ENCODE measurements at places on chromosomes 4 and X.

DNA sequence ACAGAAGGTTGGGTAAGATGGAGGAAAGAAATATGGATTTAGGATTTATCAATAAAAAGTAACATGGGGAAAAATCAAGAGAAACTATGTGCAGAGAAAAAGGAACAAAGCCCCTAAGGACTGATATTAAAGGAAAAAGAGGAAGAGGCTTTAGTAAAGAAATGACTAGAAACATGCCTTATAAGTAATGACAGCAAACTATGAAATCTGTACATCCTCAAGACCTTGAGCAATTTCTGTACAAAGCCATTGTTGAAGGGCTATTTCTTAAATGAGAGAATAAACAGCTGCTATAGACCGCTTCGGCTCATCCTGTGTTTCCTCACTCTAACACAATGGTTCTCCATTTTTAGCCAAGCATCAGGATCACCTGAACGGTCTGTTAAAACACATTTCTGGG, 180.3 kb upstream of the ATOH1 start:
- DNase-seq, result no peak

DNA sequence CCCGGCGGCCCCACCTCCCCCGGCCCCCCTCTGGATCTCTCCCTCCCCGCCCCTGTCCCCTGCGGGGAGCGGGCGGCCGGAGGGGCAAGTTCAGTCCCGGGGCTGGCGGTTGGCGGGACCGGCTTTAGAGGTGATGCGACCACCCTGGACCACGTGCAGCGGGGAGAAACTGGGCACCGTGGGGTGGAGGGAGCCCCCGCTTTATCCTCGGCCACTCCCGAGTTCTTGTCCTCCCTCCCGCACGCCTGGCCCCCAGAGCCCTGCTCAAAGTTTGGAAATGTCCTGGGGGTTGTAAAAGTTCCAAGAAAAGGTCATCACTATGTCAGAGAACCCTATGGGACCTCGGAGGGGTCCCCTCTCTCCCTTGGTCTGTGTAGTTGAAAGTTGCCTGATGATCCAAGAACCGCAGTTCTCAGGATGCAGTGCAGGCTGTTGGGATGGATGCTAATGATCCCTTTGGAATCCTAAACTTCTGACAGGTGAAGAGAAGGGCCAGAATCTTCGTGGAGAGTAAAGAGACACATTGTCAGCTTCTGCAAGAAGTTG, 411 bp upstream of the VEGFC start:
- no peak for DNase-seq

DNA sequence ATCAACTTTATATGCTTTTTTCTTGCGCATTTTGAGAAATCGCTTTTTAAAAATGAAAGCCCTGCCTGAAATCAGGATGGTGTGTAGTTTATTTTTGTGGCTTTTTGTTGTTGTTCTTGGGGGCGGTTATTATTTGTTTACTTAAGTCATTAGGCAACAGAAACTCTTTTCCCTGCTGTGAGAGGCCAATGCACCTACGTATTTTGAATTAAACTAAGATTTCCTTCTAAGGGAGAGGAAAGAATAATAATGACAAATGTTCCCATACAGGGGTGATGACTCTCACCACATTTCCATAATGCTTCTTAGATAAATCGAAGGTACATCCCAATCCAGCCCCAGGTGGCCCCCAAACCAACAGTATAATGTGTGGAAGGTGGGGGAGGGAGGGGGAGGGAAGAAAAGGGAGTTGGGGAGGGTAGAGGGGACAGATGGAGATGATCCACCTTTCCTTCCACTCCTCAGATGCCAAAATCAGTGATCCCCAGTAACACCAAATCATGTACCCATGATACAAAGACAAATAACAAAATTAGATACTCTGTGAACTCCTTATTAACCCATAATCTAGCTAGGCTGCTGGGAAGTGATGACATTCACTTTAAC, 39.6 kb downstream of the ZNF827 start:
- DNase-seq, result no peak

GRCh38 chr4:68316193-68316969, 33.5 kb downstream of the YTHDC1 start:
- DNase-seq, result no peak

DNA sequence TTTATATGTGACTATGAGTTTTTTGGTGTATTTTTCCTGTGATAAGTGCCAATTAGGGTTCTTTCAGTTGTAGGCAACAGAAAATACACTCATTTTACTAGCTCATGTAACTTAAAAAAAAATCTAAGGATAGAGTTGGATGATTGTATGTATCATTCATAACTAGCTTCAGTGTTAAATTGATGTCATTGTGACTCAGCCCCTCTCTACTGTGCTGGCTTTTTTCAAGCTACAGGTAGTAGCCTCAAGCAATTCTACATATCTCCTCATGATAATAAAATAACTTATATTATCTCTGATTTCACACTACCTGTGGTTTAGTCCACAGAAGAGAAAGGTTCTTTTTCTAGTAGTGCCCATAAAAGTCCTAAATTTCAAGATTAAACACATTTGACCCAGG, 11.9 kb downstream of the WDR17 start:
- no peak for DNase-seq

GRCh38 chr4:52423967-52424366, 235.1 kb downstream of the USP46 start:
- DNase-seq, result no peak

DNA sequence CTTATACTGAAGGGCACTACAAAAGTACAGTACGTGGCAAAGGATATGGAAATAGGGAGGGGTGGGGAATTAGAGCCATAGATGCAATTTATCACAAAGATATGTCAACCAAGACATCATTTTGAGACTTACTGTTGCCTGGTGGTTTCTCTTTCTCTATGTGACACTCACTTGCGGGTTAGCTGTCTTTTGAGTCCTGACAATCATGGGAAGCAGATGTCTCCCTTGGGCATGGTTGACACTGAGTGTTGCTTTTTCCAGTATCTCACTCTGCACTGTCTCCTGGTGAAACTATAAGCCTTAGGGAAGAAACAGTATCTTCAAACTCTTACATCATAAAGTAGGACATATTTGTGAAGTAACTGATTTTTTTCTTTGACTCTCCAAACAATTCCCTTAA, 383.5 kb upstream of the LCORL start:
- DNase-seq, result no peak

DNA sequence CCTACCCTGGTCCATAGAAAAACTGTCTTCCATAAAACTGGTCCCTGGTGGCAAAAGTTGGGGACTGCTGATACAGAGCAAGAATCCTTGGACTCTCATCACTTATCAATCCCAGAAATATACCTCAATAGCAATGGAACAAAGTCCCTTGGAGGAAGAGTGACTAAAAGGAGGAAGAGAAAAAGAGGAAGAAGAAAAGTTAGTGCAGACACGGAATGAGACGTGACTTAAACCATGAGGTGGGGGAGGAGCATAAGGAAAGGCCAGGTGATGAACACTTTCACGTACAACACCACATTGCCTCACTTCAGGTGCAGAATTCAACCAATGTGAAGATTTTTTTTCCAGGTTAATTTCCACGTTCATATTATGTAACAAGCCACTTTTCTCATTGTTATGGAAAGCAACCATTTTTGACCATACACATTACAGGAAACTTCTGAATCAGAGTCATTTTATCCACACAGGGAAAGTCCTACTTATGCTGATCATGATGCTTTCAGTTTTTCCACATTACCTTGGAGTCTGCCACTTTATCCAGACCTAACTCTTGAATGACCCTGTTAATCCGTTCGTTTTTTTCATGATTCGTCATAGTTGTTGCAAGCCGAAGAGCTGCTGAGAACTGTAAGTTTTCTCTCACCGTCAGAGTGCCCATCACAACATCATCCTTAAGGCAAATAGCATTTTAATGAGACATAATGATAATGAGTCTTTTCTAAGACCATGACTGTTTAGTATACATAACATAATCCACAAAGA, 27.7 kb downstream of the ABCG2 start:
- DNase-seq, result no peak

GRCh38 chr4:74309223-74309622, 953 bp downstream of the EPGN start:
- DNase-seq, result no peak

DNA sequence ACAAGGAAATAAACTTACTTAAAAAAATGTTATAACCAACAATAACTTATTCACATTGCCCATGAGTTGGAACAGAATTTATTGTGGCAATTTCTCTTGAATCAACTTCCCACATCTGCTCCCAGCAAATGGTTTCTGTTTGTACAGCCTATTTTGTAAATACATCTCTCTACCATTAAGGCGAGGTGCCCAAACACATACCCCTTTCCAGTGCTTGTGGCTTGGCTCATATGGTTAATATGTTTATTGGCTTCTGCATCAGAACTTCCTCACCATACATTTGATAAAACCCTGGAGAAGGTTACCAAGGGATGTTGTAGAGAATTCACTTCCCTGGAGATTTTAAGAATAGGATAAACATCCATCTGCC, 207.1 kb downstream of the SOWAHB start:
- DNase-seq, result no peak

DNA sequence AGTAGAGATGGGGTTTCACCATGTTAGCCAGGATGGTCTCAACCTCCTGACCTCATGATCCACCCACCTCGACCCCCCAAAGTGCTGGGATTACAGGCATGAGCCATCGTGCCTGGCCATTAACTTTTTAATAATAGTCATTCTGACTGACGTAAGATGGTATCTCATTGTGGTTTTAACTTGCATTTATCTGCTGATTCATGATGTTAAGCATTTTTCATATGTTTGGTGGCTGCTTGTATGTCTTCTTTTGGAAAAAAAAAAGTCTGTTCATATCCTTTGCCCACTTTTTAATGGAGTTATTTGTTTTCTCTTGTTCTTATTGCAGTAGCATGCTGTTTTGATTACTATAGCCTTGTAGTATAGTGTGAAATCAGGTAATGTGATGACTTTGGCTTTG, 45.8 kb downstream of the ANXA10 start:
- no peak for DNase-seq

DNA sequence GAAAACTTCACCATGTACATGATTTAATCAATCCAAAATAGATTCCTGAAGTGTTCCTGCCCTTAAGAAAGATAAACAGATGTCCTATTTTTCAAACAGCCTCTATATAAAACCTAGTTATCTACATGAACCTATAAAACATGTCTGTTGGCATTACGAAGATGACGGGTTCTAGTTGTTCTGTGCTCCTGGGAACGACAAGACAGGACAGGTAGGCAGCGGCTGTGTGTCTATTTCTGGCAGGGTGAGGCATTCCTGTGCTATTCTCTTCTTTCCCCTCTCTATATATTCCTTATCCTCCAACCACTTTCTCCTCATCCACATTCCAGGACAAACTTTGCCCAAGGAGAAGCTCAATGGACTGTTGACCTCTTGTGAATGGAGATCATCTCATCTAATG, 6.1 kb downstream of the FAT1 start:
- no peak for DNase-seq

- no peak for DNase-seq
Observed at GRCh38 chr4:145944886-145945285, 6.3 kb upstream of the ZNF827 start.

GRCh38 chr4:183571350-183571941, 66.6 kb downstream of the ING2 start:
- no peak for DNase-seq

DNA sequence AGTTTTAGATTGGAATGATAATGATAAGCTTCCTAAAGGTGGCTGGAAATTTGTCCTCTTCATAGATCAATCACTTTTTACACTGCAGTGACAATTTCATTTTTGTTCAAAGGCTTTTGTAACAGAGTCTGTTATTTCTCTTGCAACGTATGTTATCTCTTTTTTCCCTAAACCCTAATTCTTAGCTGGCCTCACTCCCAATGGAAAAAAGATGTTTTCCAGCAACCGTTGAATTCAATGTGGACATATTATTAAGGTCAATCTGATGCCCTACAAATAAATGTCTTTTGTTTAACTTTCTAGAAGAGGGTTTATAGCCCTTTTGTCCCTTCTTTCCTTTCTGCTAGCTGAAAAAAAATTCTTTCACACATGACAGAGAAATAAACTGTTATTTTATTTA, 192.7 kb upstream of the NWD2 start:
- DNase-seq, result no peak

GRCh38 chrX:136209016-136209738, 42.0 kb downstream of the MAP7D3 start:
- no peak for DNase-seq

Measured in caudate nucleus (tissue), 63 donors.